Nephron progenitor cell (in vitro differentiated cells): ENCODE measurements at places on chromosomes 6 and 20.

GRCh38 chr6:105301756-105302616 lies 100.9 kb downstream of the PREP start:
- no peak for DNase-seq

DNA sequence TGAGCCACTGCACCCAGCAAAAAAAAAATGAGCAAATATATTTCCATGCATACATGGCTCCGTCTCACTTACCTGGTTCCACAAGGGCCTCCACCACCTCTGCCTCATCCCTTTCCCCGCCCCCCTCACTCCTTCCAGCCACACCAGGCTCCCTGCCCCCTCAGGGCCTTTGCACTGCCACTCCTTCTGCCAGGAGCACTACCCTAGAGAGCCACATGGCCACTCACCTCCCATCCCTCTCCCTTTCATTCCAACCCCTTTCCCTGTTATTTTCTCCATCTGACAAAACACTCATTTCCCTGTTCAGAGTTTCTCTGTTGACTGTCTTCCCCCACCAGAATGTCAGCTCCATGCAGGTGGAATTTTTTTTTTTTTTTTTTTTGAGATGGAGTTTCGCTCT lies 12.8 kb downstream of the SNAI1 start:
- DNase-seq: no peak

DNA sequence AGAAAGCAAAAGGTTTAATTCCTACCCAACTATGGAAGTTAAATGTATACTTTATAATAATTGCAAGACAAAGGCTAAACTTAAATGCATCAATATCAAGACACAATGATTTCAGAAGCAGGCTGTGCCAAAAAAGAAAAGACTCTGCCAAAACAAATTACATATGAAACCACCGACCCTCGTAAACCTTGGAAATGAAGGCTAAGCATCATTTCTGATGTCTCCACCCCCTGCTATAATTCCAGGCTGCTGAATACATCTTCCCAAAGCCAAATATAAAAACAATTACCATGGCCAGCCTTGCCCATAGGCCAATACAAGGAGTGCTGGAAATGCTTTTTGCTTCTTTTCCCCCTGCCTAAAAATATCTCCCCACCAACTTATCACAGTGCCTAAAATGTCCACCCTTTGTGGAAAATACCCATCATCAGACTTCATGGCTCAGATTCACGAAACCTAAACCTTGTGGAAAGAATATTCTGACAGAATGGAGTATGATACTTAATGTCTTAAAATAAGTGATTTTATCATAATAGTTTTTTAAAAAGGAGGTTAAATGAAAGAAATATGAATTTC lies 37.4 kb downstream of the RCAN2 start:
- DNase-seq: no peak

DNA sequence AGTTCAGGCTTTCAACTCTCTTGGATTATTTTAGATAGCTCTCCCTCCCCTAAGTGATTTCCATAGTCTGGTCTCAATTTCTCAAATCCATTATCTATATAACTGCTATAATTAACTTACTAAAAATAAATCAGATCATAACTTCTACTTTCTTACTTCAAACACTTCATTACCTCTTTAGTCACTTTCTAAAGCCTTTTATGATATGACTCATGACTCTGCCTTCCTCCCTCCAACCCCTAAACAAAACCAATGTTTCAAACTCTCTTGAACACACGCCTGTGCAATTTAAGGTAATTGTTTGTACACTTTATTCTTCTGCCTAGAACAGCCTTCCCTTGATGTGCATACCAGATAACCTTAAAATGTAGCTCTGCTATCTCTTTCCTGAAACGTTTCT lies 100.5 kb downstream of the LMBRD1 start:
- DNase-seq: no peak

DNA sequence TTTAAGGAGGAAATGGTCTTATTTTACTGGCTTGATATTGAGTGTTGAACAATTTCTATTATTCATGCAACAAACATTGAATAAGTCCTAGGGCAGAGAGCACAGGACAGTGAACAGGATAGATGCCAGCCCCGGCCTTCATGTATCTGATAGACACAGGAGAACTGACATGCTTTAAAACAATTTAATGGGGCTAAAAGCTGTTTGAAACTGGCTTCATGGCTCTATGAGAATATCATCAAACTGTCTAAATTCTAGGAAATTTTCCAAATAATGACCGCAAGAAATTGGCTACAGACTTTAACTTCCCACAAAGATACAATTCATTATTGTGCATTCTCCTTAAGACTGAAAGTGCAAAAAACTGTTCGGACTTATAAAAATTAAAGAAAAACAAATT lies 69.0 kb downstream of the ID4 start:
- DNase-seq: no peak
